ENCODE measurements at places on chromosomes 7 and 10.

DNA sequence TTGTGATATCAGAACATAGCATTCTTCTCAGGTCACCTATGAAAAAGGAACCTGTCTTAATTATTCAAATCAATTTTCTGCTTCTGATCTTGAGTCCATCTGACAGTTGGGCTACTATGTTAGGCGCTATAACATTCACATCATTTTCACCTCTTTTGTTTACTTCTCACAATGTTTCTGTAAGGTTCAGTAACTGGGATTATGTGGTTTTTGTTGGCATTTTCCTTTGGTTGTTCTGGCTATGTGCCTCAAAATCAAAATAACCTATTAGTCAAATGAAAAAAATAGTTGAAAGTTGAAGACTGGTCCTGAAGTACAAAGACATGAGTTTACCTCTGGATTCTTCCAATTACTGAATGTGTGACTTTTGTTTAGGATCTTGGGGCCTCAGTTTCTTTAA, 221.3 kb upstream of the SMIM30 start:
- no peak for DNase-seq

DNA sequence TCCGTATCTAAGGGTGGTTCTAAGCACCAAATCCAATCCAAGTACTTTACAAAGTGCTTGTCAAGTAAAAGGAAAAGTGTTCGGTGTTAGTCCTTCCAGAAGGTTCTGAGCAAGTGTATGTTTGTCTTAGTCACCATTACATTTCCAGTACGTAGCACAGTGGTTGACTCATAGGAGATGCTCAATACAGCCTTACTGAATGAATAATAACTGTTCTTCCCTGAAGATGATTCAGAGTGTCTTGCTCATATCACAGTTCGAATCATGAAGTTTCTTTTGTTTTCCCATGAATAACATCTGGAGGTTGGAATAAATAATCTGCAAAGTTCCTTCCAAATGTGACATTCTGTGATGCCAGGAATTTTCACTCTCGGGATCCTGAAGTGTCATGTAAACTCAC, 53.4 kb downstream of the WNT2 start:
- DNase-seq, result no peak

DNA sequence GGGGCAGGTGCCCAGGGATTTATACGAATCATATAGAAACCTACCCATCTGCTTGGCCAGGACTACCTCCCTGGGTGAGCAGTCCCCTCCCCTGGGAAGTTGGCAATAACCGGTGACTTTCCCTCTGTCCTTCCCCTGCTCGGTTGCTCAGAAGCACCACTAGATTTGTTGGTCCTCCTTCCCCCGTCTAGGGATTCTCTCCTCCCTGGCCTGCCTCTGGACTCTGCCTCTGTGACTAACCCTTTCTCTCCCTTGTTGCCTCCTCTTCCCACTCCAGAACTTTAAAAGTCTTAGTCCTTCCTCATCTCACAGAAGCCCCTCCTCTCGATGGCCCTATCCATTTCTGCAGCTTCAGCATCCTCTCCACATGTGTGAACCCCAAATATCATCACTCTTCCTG, 9.8 kb downstream of the CALHM3 start:
- DNase-seq, result no peak

GRCh38 chr7:139403601-139404000, 43.9 kb downstream of the LUC7L2 start:
- DNase-seq, result no peak

DNA sequence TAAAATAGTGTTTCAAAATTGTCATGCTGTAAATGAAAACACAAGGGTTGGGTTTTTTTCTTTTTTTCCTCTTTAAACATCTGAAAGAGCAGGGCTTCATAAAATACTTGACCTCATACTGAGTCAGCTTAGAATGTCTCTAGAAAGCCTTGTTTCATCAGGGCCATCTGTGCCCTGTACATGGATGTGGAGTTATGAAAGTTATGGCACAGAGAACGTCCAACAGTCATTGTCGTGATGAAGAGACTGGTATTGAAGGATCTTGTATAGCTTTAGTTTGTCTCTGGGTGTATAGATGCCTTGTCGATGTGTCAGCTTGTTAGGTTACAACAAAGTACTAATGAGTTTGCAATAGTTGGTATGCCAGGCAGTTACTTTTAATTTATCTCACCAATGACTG, 127.3 kb downstream of the FAM204A start:
- no peak for DNase-seq

DNA sequence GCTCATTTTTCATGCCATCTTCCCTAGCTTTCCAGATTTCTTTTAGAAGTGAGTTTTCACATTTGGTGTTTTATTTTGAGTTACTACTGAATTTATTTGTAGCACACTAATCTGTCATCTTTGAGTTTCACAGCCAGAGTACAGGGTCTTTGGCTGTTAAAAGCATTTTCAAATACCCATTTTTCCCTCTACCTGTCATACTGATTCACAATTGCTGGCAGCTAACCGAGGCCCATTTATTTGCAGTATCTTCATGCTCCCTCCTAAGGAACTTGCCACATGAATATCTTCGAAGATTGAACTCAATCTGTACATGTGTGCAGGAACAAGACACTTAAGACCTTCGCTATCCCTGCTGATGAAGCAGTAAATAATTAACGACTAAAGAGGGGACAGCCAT, 44.8 kb upstream of the DKK1 start:
- DNase-seq, result no peak

DNA sequence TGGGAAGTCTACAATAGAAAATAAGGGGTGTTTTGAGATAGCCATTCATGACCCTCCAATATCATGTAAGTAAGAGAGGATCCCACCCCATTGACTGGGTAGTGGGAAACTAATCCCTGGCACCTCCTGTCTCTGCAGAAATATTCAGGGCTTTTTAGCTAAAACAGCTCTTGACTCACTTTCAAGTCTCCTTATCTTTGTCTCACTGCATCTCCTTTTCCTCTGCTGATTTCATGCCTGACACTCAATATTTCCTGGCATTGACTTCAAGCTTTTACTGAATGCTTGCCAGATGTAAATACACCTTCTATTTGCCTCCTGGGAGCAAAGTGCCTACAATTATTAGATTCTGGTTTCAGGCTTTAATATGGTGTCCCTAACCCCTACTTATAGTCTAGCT, 57.1 kb downstream of the CHRM2 start:
- DNase-seq, result peak; percentile 36

GRCh38 chr10:32298075-32298812, 48.7 kb downstream of the EPC1 start:
- DNase-seq, result no peak

GRCh38 chr7:37083311-37084096, 359.2 kb upstream of the AOAH start:
- DNase-seq, result no peak
